ENCODE measurements at places on chromosomes 7 and 10.

GRCh38 chr7:151984612-151985011, 28.4 kb downstream of the GALNTL5 start:
- no peak for DNase-seq

DNA sequence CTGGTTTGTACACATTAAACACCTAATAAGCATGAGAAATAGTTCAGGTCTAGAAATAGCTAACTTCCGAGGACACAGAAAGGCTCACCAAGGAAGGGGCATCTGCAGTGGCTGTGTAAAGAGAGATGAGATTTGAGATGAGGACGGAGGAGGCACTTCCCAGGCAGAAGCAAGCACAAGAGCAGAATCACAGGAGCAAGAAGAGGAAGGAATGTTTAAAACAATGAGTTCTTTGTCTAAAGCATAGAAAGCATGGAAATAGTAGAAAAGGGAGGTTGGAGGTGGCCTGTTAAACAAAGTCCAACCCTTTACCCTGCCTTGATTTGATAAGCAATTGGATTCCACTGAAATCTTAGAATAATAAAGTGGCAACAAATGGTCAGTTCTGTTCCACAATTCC, 11.6 kb upstream of the PON3 start:
- DNase-seq, result no peak

GRCh38 chr7:42135728-42136127, 101.3 kb downstream of the GLI3 start:
- no peak for DNase-seq

DNA sequence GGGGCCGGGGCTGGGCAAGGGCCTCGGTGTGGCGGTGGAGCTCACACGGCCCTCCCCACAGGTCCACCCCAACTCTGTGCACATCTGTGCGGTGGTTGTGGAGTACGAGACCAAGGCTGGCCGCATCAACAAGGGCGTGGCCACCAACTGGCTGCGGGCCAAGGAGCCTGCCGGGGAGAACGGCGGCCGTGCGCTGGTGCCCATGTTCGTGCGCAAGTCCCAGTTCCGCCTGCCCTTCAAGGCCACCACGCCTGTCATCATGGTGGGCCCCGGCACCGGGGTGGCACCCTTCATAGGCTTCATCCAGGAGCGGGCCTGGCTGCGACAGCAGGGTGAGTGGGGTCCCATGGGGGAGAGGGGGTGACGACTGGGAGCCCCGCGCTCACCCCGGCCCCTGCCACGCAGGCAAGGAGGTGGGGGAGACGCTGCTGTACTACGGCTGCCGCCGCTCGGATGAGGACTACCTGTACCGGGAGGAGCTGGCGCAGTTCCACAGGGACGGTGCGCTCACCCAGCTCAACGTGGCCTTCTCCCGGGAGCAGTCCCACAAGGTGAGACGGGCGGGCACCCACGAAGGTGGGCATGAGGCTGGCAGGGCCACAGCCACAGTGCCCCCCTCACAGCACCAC, 8.8 kb downstream of the TMEM120A start:
- no peak for DNase-seq

DNA sequence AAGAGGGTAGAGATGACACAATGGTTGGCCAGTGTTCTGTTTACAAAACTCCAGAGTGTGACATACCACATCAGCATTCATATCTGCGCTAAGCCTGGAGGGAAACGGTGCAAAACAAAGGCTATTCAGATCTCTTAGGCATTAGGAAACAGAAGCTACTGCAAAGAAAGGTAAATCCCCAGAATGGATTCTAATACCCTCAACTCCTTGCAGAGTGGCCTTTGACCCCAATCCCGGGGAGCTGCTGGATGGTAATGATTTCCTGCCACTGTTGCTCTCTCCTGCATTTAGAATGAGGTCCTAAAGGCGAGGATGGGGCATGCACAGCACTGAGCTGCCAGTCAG, 65.2 kb downstream of the AOAH start:
- peak; percentile 46 for DNase-seq

- no peak for DNase-seq
These were observed 171.1 kb downstream of the GLI3 start for GRCh38 chr7:42065942-42066341.

GRCh38 chr7:106199813-106200364, 84.9 kb downstream of the NAMPT start:
- DNase-seq, result no peak

DNA sequence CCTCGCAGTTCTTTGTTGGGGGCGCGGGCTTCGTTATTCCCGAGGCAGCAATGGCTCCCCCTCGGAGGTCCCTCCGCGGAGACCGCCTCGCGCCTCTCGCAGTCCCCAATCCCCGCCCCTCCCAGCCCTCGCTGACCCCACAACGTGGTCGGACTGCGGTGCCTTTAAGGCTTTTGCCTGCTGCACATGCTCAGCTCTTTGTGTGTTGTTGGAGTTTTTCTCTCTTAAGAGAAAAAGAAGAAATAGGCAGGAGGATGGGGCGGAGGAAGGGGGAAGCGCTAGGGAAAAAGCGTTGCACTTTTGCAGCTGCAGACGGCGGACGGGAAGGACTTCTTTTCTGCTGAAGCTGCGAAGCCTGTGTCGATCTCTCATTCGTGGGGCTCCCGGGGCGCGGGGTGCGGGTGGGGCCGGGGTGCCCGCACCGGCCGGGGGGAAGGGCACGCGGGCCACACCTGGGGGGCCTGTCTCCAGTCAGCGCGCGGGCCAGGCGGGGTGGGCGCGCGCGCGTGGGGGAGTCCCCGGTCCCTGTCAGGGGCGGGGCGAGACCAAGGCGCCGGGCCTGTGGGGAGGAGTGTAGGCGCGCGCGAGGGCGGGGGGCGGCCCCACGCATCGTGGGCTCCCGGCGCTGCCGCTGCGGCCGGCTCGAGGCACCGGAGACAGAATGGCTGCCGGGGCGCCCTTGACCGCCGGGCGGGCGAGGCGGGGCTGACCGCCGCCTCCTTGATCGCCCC, 445 bp upstream of the ATRNL1 start:
- DNase-seq, result no peak
